PC-3 (cell line): ENCODE measurements at places on chromosomes 3 and 15. TPM values are rescaled to one million over a fixed set of nuclear protein-coding genes. Genes with fewer than 3 reads are reported as not detected.
A peak's percentile ranks its signal among the peaks of the same experiment; 100 is the strongest.

- no peak for DNase-seq
Measured at GRCh38 chr3:52004163-52004787, 8.6 kb upstream of the RPL29 start.

DNA sequence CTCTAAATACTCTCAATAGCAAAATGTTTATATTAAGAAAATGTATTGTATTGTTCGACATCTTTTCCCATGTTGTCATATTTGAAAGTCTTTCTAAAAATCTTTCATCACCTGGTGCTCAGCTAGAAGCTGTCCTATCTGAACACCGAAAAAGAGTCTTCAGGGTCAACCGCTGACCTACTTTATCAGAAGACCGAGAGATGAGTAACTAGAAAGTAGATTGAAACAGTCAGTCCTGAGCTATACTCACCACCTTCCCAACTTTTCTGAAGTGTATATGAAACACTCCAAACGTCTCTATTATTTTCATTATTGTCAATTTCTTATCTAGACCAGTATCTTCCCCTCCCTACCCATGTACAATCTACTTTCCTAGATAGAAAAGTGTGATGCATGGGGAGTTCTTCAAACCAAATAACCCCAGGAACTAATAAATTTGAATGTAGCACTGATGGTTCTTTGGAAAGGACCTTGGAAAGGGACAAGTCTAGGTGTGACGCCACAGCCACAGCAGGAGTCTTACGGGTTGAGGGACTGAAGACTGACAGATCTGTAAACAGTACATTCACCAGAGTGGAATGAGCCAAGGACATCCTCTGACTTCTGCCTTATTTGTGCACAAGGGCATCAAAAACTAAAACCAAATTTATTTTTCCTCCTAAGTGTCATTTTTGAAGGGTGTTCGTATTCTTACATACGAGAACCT is 58.6 kb downstream of the TMOD3 start:
- DNase-seq = peak; percentile 22

DNA sequence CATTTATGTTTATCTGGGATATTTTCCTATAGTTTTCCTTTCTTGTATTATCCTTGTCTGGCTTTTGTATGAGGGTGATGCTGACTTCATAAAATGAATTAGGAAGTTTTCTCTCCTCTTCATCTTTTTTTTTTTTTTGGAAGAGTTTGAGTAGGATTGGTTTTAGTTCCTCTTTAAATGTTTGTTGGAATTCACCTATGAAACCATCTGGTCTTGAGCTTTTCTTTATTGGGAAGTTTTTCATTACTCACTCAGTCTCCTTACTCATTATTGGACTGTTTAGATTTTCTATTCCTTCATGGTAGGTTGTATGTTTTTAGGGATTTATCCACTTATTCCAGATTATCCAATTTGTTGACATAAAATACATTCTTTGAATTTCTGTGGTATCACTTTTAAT is 18.7 kb upstream of the MASP1 start:
- DNase-seq = no peak

- DNase-seq = peak; percentile 75
Measured at GRCh38 chr15:51367322-51367976, 26.0 kb downstream of the GLDN start.

The CSPG4 gene
- total RNA-seq = 2.0 and 2.9 TPM in 2 replicates

The C2CD4A gene
- total RNA-seq = 0.11 and 0.52 TPM in 2 replicates

- no peak for DNase-seq
Measured at GRCh38 chr3:135142530-135142929, 347.5 kb downstream of the EPHB1 start.

- DNase-seq = no peak
Measured at GRCh38 chr15:49808341-49808740, 187.5 kb downstream of the DTWD1 start.
